Stimulated activated CD8-positive, alpha-beta memory T cell treated with anti-CD3 and anti-CD28 coated beads, Interleukin-12 subunit alpha, Interleukin-12 subunit beta, amount 100 ng/mL, for 1 hour (primary cell): ENCODE measurements at places on chromosomes 11 and 22.

DNA sequence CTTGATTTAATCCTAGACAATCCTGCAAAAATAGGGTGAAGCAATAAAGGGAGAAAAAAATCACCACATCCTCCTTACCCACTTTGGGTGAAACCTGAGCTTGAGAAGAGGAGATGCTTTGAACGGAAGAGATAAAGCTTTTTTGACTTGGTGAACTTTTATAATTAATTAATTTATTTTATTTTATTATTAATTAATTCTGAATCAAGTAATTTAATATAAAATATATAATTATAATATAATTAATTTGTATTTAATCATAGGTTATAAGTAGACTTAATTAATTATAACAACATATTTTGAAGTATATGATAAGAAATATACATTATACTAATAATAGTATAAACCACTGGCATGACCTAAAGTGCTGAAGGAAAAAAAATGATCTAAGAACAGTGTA is 2164.8 kb downstream of the LRRC4C start:
- DNase-seq: no peak

DNA sequence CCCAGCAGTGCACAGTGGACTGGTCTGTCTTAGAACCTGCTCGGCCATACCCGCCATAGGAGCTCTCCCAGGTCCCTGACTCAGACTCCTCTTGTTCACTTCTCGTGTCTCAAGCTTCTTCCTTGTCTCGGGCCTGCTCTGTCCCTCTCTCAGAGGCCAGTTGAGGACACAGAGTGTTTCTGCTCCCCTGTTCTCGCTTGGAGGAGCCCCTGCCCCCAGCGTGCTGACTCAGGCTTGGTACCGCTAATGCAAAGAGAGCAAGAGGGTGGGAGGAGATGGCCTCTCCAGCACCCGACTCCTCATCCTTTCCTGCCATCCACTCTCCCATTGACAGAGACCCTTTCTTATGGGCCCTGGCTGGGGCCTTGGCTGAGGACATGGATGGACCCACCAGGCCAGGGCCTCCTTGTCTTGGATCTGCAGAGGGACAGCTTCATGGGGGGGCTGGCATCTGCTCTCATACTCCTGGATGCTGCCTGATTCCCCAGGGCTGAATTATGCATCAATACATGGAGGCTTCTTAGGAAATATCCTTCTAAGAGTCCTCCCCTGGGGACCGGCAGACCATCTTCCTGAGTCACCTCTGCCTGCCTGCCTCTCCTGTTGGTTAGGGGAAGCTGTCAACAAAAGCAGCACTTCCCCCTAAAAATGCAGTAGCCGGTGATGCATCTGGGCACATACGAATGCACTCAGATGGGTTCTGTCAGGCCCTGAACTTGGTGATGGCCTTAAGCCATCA is 15.9 kb downstream of the TSPAN18 start:
- no peak for DNase-seq

- DNase-seq: no peak
Measured at GRCh38 chr22:24753914-24754313, 20.6 kb downstream of the PIWIL3 start.

DNA sequence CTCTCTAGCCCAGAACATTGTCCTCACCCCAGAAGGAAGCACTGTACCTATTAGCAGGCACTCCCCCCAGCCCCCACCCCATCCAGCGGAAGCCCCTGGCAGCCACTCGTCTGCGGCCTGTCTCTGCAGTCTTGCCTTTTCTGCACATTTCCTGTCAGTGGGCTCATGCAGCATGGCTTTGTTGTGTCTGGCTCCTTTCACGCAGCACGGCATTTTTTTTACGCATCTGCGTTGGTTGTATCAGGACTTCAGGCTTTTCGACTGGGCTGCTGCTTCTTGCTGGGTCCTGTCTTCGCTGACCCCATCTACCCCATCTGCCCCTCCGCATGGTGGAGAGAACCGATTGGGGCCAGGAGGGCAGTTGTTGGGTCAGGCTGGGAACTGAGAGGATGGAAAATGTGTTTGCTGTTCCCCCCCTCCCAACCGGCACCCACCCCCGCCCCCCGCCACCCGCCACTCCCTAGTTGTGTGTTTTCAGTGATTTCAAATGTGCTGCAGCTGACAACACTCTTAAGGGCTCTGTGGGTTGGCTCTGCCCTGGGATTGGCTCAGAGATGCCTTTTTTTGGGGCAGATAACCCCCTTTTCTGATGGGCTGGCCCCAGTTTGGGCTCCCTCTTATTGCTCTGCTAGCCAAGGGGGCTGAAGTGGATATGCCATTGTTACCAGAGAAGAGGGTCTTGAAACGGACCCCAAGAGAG is 110.0 kb downstream of the KIAA1671 start:
- DNase-seq: peak; percentile 39

DNA sequence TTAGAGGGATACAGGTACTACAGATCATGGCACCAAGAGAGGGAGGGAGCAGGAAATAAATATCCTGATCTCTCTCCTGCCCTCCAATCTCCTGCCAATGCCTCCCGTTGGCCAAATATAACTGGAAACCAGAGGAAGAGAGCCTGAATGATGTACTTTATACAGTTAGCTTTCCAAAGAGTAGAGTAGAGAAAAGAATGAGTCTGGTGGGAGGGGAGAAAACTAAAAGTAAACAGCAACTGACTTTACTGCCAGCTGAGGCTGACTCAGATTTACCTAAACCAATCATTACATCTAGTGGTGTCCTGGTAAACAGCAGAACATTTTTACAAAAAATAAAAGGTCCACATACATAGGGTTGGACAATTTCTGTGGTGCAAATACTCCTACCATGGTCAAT is 5.1 kb downstream of the MPZL3 start:
- DNase-seq: no peak

DNA sequence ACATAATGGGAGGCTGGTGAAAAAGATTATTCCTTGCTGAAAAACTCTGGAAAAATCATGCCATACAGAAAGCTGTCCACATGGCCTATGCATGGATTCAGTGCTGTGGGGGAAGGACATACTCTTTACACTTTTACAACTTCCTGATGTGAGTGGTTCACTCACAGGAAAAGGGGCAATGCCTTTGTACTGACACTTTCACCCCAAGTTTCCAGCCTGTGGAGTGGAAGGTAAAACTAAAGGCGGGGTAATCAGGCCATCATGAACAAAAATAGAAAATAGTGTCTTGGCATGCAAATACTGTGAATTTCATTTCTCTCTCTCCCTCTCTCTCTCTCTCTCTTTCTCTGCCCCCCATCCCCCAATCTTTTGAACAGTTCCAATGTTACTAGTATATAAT is 281.8 kb downstream of the ETS1 start:
- DNase-seq: no peak

DNA sequence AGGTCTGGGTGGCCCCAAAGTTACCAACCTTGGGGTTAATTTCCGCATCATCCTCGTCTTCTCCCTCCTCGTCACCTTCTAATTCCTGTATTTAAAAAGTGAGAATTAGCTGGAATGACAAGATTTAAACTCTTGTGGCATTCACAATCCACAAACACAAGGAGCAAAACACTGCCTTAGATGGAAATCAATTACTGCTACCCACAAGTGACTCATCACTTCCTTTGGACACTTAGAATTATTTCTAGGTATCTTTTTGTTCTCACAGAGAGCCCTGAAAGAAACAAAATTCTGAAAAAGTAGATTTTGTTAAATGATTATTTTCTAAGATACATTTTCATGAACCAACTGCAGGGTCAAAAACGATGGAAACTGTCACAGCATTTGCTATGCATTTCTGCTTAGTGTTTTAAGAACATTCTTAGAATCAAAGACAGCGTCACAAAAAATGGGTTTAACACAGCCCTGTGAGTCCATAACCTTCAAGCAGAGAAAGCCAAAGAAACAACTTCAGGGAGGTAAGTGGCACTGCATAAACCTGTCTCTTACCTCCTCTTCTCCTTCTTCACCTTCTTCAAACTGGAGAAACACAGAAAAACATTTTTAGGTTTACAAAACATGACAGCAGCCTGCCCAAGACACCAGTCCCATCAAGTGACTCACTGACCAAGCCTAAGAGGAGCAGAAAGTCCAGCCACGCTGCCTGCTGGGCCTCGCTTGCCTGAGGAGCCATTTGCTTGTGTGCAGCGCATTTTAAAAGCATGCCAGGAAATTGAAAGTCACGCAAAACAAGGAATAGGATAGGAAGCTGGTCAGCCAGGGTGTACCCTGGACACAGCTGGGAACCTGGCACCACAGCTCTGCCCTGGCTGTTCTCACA is 22.3 kb upstream of the PHLDA2 start:
- no peak for DNase-seq

DNA sequence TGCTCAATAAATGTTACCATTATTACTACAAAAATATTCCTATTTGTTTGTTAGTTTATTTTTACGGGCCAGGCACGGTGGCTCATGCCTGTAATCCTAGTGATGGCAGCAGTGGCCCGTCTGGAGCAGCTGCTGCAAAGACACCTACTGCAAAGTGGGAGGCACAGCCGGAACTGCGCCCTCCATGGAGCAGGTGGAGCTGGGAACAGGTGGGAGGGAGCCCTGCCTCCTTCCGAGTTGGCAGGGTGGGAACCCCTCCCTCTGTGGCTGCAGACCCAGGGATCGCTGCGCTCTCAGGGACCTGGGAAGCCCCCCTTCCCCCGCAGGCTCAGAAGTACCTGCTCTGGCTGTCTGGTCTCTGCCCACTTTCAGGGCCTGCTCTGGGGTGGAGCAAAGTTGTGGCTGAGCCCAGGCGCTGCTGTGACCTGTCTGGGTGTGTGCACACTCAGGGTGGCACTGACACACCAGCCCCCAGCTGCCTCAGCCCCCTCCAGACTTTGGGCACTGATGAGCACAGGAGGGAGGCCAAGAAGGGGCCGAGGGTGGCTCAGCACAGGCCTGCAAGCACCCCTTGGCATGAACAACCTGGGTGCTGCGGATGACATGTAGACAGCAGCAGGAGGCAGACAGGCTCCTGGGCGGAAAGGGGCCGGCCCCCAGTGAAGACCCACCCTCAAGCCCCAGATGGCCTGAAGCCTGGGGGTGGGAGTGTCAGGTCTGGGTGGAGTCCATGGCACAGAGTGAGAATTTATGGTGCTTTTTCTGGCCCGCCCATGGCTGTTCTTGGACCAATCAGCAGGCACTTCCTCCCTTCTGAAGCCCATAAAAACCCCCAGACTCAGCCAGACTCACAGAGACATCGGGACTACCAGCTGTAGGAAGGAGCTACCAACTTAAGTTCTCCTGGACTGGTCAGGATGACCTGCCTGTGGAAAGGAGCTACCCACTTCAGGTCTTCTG is 103.7 kb upstream of the CLMP start:
- no peak for DNase-seq

DNA sequence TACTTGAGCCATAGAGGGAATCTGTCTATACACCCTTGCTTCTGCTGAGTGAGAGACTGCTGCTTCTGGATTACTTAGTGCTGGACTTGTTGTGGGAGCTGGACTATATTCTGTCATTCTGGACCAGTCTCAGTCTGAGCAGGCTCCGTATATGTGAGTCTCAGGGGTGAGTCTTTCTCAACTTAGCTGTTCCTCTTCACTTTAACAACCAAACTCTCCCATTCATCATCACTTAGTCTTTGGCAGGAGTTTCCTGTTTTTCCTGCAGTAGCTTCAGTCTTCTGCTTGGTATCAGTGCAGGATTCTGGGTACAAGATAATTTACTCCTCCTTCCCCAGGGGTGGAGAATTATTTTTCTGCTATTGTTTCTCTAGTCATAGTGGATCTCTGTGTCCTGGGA is 779.5 kb downstream of the METTL15 start:
- DNase-seq: no peak

GRCh38 chr11:95148938-95149337 is 59.3 kb downstream of the ENDOD1 start:
- no peak for DNase-seq

GRCh38 chr11:2120359-2121100 is 18.7 kb downstream of the IGF2 start:
- no peak for DNase-seq

- DNase-seq: no peak
Measured at GRCh38 chr11:81839016-81839415, 894.6 kb downstream of the FAM181B start.

DNA sequence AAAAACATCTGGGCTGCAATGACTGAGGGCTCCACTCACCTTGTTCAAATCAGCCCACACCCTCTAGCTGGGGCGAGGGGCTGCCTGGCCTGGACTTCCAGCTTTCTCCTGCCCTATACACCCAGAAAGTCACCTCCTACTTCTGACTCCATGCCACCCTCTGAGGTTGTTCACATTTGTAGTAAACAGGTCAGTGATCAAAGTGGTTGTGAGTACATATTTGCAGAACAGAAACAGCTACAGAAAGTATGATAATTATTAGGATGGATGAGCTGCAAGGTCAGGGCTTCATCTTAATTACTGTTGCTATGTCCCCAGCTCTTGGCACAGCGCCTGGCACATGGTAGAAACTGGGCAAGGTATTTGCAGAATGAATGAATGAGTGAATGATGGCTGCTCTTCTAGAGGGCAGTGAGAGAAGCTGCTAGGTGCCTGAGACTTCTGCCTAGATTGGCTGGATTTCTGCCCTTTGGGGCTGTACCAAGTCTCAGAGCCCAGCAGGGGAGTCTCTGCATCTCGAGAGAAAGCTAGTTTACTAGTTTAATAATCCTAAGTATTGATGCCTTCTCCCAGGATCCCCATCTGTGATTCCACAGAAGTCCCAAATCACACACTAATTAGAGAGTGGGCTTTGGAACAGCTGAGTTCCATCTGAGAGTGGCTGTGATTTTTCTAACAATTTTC is 36.0 kb downstream of the SYT13 start:
- no peak for DNase-seq

DNA sequence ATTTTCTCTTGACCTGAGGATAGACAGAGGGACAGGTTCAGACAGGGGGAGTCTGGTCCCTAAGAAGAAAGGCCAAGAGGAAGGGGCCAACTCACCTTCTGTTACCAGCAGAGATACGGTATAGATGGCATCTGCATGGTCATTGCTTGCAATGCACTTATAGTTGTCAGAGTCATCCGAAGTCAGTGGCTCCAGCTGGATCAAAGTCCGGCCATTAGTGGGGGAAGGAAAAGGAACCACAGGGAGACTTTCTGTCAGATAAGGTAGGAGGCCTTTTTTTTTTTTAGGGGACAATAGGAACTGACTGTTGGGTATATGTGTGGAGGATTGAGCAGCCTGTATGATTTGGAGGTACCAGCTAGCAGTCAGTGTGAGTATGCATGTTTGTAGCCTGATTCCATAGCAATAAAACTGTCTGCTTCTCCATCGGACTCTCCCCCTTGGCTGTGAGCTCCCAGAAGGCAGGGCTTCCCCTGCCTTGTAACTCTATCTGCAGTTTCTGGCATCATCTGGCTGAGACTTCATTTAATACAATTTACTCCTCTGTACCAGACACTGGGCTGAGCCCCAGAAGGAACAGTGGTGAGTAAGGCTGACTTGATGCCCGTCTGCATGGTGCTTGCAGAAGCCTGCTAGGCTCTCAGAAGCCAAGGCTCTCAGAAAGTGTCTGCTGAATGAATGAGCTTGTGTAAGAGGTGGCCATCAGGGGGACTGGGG is 5.7 kb downstream of the IGSF22 start:
- DNase-seq: no peak

DNA sequence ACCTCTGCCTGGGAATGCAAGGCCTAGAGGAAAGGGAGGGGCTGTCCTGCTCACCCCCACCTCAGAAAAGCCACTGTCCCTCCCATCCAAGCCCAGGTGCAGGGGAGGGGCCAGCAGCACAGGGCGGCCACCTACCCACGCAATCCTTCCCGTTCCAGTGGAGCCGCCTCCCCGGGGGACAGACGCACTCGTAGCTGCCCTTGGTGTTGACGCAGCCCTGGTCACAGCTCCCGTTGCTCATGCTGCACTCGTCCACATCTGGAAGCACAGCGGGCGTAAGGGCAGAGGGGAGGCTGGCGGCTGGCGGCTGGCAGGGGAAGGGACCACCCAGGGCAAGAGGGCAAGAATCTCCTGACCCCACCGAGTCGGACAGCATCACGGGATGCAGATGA is 40.3 kb upstream of the TTLL12 start:
- no peak for DNase-seq

- no peak for DNase-seq
Measured at GRCh38 chr11:4577761-4578160, 3.8 kb upstream of the OR52I2 start.
